ENCODE measurements at places on chromosomes 3 and 15.

DNA sequence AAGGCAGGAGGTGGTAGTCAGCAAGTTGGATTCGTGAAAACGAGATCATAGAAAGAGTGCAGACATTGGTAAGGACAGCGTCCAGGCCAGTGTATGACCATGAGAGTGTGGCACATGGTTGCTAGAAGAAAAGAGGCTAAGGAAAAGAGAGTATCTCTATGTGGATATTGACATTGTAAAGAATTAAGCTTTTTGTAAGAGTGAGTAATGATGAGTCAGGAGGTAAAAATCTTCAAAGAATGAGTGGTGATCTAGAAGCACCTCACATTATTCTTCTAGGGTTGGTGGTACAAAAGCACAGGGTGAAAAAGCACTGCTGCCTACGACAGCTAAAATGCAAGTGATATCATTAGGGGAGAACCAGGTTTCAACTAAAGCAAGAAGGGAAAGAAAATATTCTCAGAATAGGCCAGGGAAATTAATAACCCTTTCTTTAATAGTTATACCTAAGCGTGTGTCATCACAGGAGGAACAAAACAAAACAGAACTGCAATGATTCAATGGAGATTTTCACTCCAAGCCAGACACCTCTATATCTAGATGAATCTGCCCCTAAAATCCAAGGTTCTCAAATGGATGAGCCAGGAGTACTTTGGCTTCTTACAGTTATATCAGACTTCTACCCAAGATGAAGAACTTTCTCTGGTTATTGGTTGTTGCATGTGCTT, 884.7 kb downstream of the NAALADL2 start:
- DNase-seq, result no peak

GRCh38 chr3:62318752-62319569, 54.4 kb downstream of the FEZF2 start:
- peak; percentile 77 for DNase-seq

- DNase-seq, result no peak
These were observed 31.1 kb downstream of the DNAJC13 start for GRCh38 chr3:132448216-132448961.

GRCh38 chr15:39344662-39345141, 236.2 kb upstream of the THBS1 start:
- no peak for DNase-seq

DNA sequence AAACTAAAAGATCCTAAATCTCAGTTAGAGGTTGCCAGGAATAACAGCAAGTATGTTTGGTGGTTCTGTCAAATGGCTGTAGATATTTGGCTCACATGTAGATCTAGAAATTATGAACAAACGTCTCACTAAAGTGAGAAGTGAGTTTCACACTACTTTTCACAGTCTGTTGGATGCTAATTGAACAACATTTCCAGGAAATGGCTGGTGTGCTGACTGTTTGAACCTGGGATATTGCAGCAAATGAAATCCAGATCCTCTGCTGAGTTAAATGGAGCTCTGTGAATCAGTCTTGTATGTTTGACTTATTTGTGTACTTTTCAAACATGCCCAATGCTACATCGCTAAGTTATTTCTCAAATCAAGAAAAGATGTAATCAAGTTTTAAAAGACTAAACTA, 21.3 kb upstream of the RSL24D1 start:
- DNase-seq, result no peak

- no peak for DNase-seq
These were observed 94.1 kb upstream of the GOLGA8J start for GRCh38 chr15:29988701-29989100.

DNA sequence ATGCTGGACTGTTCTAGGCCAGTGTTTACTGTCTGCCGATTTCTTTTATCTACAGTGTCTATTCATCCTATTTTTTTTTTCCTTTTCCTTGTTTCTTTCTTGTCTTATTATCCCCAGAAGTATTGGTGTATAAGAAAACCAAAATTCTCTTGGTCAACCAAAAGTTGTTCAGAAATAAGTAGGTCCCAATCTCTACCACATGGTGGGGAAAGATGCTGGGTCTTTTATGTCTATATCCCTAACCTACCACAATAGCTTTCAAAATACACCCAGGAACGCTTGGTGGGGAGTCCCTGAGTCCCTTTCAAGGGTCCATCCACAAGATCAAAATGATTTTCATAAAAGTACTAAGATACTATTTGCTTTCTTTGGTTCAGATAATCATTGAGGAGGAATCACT, 225.6 kb downstream of the CLSTN2 start:
- DNase-seq, result no peak

GRCh38 chr15:100429116-100429728, 87.4 kb upstream of the ADAMTS17 start:
- no peak for DNase-seq

- DNase-seq, result no peak
These were observed 596.6 kb upstream of the AGTR1 start for GRCh38 chr3:148101061-148101460.

DNA sequence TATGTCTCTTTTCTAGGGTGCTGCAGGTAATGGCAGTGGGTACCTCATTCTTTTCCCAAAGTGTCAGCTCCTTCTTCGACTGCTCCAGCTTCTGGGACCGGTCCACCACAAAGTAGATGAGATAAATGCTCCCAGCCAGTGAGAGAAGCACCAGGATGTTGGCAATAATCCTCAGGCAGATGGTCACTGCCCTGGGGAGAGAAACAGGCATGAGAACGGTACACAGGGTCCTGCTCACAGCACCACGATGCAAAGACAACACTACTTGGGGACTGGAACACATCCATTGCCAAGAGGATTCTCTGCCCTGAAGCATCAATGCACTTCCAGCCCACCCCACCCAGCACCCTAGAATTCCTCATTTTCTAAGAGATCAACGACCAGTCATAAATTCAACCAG, 22.4 kb downstream of the TMC3 start:
- DNase-seq, result no peak

- DNase-seq, result no peak
These were observed 3.7 kb downstream of the SENP7 start for GRCh38 chr3:101509281-101509680.

DNA sequence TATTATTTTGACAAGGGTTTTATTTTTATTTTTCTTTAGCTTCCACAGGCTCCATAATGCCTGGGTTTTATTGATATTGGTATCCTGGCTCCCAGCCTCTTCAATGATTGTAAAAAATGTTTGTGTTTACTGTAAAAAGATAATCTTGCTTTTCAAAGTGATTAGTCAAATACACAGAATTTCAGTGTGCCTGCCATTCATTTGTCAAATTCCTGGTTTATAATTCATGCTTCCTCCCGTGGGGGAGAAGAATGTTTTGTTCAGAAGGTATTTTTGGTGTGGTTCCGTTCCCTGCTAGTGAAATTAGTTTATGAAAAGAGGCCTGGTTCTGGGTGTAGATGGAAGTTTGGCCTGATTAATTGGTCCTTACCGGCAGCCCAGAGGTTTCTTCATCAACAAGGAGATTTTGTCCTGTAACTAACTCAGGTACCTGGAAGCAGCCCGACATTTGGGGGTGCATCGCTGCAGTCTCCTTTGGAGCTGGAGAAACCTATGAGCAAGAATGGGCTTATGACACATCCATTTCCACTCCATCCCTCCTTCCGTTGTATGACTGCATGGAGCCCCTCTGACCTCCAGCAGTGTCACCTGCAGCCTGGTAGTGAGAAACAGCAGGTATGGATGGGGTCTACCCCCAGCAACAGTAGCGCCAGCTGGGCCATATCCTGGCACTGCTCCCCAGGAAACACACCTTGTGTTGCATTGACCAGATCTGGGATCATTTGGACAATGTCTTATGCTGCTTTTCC, 101.5 kb downstream of the PGPEP1L start:
- no peak for DNase-seq

DNA sequence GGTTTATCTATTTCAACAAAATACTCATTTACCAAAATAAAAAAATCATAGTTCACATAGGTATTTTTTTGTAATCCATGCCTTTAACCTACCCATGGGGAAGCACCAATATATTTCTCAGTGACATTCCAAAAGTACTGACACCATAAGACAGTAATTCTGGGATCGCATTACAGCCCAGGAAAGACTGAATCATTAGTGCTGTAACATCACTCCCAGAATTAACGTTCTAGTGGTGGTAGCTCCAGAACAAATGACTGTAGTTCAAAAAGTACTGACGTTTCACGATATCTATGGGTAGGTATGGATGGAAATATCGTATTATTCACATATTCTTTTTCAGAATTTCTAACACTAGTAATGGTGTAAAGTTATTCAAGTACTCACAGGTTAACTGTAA, 54.3 kb upstream of the NEK10 start:
- DNase-seq, result no peak

DNA sequence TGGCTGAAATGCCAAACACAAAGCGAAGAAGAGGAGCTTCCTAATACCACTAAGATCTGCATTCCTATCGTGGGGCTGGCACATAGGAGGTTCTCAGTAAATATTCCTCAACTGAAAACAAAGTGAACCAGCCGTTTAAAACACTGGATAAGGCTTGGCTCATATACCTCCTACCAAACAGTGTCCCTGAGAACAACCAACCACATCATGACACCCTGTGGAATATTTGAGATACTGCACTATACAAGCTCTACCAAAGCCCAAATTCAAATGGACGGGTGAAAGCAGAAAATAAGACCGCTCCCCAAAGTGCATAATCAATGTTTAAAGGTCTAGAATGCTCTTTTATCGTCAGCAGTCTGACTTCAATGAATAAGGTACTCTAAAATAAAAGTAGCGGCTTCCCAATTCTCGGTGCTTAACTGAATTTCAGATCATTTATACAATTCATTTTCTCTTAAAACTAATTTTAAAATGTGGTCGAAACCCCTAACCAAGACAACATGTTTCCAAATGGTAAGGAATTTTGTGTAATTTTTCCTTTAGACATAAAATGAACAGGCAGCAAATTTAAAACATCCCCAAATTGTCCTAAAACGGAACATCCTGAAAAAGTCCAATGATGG, 425.8 kb downstream of the ERC2 start:
- no peak for DNase-seq

DNA sequence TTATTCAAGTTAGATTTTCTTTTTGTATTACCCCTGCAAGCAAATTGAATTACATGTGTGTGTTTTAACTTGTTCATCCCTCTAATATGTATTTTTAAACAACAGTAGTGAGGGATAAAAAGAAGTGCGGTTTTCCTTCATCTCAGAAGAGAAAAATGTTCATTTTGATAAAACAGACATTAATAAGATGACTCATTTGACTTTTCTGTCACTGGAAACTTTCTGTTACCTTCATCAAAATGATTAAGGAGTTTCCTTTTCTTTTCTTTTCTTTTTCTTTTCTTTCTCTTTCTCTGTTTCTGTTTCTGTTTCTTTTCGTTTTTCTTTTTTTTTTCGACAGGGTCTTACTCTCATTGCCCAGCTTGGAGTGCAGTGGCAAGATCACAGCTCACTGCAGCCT, 53.0 kb downstream of the ECT2 start:
- no peak for DNase-seq

DNA sequence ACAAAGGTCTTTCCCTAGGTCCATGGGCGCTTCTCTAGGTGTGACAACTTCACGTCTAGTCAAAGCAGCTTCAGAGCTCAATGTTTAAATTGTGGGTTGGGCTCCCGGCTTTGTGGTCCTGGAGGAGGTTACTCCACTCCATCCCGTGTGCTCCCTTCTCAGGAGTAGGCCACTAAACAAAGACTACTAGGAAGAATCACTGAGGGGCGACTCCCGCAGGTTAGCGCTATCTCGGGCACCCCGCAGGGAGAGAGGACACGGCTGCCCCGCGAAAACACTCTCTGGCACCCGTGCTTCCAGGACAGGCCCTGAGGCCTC, 500 bp downstream of the PARP6 start:
- DNase-seq, result peak; percentile 22

DNA sequence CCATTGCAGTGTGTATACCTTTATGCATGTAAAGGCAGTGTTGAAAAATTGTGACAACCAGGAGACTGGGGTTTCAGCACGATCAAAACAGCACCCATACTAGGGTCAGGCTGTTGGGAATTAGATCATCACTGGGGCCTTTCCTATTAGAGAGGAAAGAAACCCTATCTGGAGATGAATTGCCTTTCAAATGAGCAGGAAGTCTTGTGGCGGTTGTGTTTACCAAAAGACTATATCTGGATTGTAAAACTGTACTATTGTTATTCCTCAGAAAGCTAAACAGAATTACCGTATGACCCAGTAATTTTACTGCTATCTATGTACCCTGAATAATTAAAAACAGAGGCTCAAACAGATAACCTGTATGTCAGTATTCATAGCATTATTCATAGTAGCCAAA, 10.1 kb downstream of the UBE2E1 start:
- DNase-seq, result no peak

- DNase-seq, result no peak
These were observed 54.2 kb downstream of the GRIP2 start for GRCh38 chr3:14485981-14486380.

- DNase-seq, result no peak
These were observed 175.2 kb upstream of the SOX14 start for GRCh38 chr3:137588871-137589270.

DNA sequence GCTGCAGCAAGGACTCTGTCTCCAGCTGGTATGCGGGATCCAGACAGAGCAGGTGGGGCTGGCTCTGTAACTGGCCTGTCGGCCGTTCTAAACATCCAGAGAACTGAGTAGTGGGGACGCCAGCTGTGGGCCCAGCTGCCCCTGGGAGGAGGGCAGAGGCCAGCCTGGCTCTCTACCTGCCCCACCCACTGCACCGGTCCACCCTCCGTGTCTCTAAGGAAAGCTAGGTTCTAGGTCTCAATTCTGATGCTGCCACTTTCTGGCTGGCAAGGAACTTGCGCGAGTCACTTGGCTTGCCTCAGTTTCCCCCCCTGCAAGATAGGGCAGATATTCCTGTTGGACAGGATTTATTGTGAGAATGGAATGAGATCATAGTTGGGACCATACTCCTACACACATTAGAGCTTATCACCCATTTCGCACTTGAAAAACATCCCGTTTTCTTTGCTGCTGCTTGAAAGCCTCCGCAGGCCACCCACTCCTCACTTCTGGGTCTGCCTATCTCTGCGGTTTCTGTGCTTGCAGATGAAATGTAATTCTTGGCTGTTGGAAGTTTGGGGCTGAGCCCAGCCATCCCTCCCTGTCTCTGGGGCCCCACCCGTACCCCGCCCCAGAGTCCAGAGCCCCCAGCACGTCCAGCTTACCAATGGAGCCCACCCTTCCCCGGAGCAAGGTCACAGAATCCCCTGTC, 65.8 kb downstream of the IQSEC1 start:
- DNase-seq, result no peak

GRCh38 chr15:31344266-31344665, 17.6 kb downstream of the KLF13 start:
- DNase-seq, result no peak

DNA sequence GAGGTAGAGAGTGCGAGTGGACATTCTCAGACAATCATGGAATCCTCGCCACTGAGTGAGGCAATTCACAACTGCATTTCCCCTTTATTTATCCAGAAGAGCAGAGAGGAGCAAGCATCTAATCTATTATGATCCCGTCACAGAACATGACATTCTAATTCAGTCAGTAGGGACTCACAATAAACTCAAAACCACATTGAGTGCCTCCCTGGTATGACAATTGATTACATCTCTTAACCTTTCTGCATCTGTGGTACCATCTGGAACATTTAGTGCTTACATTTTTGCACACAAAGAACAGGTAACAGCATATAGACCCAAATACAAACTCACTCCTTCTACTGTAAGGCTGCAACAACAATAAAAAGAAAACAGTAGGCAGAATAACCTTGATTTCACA, 517.2 kb downstream of the GBE1 start:
- DNase-seq, result no peak

GRCh38 chr15:99981191-99981647, 248.0 kb upstream of the LYSMD4 start:
- no peak for DNase-seq

GRCh38 chr3:63037116-63037515, 161.9 kb upstream of the CADPS start:
- no peak for DNase-seq

GRCh38 chr15:71781965-71782265, 28.4 kb upstream of the NR2E3 start:
- no peak for DNase-seq

GRCh38 chr3:34312684-34313083, 514.3 kb downstream of the PDCD6IP start:
- DNase-seq, result no peak

All from stimulated activated CD4-positive, alpha-beta T cell treated with anti-CD3 and anti-CD28 coated beads, Interleukin-1b, Interleukin-23, amount 100 ng/mL, for 48 hours (primary cell).